ENCODE measurements at places on chromosomes 7 and 10. TPM values are rescaled to one million over a fixed set of nuclear protein-coding genes. Genes with fewer than 3 reads are reported as not detected.

GRCh38 chr7:79823246-79823951 lies 311.2 kb upstream of the GNAI1 start:
- no peak for ATAC-seq

DNA sequence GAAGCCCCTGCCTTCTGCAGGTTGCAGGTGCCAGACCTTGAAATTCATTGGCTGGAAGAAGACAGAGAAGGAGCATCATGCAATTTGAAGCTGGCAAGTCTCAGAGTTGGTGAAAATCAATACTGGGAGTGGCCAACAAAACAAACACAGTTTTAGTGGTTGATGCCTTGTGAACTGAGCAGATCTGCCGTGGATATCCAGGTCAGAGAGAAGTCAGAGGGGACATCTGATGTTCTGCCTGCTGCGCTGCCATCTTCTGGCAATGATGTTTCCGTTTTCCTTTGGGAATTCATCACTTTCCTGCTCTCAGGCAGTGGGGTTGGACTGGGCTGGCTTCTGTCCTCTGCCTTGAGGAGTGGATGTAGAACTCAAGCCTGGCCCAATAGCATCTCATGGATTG lies 132.0 kb downstream of the RPS24 start:
- ATAC-seq = peak; percentile 82

DNA sequence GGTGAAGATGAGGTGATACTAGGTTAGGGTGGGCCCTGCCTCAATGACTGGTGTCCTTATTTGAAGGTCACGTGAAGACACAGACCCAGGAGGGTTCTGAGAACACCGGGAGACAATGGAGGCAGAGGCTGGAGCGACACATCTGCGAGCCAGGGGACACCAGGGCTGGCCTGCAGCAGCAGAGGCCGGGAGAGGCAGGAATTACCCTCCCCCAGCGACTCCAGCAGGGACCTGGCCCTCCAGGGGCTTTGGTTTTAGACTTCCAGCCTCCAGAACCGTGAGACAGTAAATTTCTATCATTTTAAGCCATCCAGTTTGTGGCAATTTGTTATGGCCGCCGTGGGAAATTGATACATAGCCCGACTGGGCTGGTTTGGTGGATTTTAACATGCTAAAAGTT lies 152.2 kb downstream of the DNAJB6 start:
- no peak for ATAC-seq

- ATAC-seq = no peak
Measured at GRCh38 chr7:116560021-116560970, 35.5 kb downstream of the CAV1 start.

- no peak for ATAC-seq
Measured at GRCh38 chr7:133112335-133112734, 30.4 kb upstream of the CHCHD3 start.

GRCh38 chr10:44618910-44619309 lies 234.0 kb upstream of the CXCL12 start:
- ATAC-seq = no peak

GRCh38 chr10:119177708-119178371 lies 772 bp downstream of the PRDX3 start:
- ATAC-seq = peak; percentile 11

DNA sequence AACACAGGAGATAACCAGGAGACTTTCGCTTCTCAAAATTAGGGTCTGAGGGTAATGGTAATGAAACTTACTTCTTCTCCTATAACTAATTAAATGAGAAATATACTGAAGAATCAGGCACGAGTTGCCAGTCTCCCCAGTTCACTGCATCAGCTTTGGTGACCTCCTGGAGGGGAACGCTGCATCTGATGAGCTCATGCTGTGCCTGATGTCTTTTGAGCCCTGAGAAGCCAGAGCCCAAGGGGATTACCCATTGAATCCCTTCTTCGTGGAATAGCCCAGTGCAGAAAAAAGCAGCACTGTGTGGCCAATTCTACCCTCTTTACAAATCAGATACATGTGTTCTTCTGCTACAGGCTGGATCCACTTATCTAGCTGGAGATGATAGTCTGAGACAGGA lies 45.1 kb downstream of the CYP2C9 start:
- no peak for ATAC-seq

The ANKRD2 gene
- not detected for total RNA-seq

GRCh38 chr7:94451187-94451586 lies 56.5 kb downstream of the COL1A2 start:
- ATAC-seq = no peak

DNA sequence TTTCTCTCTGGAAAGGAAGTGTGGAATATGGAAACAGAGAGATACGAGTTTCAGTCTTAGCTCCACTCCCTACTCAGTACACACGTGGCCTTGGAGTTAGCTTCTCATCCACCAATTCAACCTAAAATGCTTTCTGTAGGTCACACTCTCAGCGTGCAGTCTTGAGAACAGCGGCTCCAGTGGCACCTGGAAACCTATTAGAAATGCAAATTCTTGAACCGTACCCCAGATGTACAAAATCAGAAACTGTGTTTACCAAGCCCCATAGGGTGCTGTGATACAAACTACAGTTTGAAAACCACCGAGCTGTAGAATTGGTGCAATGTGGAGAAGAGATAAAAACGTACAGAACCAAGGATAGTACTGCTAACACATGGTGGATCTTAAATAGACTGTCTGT lies 91.1 kb upstream of the SP4 start:
- ATAC-seq = no peak

The NACAD gene
- 13.5 TPM for total RNA-seq

The TBX20 gene
- total RNA-seq = not detected

The FAM237B gene
- total RNA-seq = 0.28 TPM

DNA sequence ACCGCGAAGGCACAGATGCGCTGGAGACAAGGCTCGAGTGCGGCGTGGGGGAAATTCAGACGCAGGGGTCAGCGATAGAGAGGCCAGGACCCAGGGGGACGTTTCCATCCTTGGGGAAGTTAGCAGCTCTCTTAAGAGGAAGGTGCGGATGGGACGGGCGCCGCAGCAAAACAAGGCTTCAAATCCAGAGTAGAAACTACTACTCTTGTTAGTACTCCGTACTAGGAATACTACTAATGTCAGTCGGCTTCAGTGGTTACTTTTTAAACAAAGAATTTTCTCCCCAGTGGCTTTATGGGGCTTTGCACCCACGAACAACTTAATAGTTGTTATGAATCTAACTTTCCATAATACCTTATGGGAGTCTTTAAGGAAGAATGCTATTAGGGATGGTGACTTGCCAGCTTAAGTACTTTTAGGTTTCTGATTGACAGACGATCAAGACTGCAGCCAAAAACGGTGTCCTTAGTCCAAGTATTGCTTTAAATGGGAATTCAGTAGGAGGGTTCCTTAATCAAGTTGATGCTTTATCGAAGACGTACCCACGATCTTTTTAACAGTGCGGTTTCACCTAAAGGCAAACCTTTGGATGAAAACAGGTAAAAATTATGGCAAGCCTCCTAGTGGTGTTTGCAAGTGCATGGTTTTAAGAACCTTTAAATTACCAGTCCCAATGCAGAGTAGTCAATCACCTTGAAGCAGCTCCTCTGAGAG lies 812 bp upstream of the IDE start:
- no peak for ATAC-seq

DNA sequence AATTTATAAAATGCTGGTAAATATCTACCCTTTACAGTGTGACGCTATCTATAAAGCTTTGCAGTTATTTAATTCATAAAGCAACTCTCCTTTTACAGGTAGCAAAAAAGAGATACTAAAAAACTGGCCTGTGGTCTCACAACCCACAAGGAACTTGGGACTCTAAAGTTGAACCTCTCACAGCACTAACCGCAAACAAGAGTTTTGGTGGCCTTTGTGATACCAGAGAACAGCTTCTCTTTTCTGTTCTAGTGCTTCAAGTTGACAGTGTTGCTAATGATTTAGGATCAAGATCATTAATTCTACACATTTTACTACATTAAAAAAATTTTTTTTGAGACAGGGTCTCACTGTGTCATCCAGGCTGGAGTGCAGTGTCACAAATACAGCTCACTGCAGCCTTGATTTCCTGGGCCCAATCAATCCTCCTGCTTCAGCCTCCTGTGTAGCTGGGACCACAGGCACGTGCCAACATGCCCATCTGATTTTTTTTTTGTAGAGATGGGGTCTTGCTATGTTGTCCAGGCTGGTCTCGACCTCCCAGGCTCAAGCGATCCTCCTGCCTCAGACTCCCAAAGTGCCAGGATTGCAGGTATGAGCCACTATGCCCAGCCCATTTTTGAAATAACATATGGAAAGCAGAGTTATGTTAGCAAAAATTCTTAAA lies 56.0 kb upstream of the ST8SIA6 start:
- no peak for ATAC-seq

The ADCY1 gene
- 16.4 TPM for total RNA-seq

GRCh38 chr7:27073076-27073475 lies 22.7 kb downstream of the HOXA1 start:
- no peak for ATAC-seq

DNA sequence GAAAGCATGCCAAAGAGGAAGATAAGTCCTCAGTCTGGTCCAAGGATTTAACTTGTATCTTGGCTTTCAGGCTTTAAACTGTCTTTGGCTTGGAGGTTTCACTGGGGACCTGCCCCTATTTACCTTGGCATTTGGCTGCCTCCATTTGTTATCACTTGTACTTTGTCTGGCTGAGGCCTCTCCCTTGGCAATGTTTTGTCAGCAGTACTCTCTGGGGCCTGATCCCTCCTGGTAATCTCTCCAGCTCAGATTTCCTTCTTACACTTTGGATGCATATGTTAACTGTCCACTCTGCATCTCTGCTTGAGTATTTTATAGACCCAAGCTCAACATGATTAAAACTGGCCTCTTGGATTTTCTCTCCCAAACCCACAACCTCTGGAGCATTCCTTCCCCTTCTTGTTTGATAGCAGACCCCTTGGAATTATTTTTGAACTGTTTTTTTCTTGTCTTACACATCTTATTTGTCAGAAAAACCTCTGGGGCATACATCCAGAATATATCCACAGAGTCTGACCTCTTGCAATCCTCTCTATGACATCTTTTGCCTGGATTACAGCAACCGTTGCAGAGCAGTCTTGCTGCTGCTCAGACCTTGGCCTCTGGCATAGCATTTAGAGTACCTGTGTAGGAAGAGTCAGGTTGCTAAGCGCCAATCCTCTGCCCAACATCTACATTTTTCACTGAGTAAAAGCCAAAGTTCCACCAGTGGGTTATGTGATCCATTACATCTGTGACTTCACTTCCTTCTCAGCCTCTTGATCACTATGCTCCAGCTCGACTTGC lies 35.2 kb downstream of the ZNF487 start:
- no peak for ATAC-seq

DNA sequence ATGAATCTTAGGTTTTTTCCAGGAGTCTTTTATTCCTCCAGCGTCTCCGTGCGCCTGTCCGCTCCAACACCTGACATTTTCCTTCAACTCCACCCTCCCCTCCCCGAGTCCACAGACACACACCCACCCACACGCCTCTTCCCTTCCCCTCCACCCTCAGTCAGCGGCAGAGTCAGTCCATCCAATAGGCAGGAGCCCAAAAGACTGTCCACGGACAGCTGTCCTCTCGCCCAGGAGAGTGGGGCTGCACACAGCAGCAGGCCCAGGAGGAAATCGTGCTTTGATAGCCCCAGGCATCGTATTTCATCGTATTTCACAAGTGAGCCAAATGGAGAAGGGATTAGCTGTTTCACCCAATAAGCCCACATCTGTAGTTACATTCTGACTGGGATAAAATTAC lies 285.1 kb downstream of the ZEB1 start:
- peak; percentile 1 for ATAC-seq

The BHLHA15 gene
- not detected for total RNA-seq

- no peak for ATAC-seq
Measured at GRCh38 chr7:129186749-129187260, 1.6 kb upstream of the SMO start.

GRCh38 chr7:134660242-134660785 lies 13.7 kb downstream of the BPGM start:
- peak; percentile 27 for ATAC-seq

GRCh38 chr10:50501924-50502452 lies 121.8 kb downstream of the SGMS1 start:
- peak; percentile 82 for ATAC-seq

DNA sequence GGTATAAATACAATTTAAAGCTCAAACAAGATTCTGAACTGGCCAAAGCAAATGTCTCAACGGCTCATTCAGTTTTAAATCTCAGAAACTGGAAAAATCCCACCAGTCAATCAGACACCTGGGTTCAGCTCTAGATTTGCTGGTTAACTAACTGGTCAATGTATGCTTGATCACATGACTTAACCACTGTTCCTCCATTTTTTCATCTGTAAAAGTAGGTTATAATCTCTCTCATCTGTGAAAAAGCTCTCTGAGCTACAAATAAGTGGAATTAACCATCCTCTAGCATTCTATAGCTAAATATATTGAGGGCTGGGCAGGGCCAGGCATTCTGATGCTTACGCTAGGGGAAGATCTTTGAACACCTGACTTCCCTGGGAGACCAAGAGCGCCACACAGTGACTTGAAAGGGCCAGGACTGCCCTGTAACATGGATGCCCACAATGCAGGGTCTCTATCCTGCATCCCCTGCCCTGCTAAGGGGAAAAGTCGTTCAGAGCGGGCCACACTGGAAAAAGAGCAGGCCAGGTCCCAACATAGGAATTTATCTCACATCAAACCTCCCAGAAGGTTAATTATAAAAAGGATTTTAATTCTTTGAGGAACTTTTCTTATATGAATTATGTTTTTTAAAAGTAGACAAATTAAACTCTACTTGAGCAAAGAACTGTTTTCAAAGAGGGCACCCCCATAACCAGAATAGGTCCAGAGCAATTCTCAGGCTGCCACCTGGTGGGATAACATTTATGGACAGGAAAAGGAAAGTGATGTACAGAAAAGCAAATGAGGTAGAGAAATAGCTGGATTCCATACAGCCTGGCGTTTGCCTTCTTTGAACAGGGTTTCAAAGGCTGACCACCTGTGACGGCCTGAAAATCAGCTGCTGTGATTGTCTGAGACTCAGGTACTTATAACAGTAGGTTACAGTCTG lies 1.8 kb downstream of the RP9 start:
- peak; percentile 28 for ATAC-seq
